Activated effector memory CD4-positive, alpha-beta T cell treated with Interleukin-2 at 50 U/mL for 16 hours (primary cell): ENCODE measurements at places on chromosomes 2 and 18.

GRCh38 chr2:213285404-213285803 lies 1.1 kb downstream of the SPAG16 start:
- no peak for DNase-seq

DNA sequence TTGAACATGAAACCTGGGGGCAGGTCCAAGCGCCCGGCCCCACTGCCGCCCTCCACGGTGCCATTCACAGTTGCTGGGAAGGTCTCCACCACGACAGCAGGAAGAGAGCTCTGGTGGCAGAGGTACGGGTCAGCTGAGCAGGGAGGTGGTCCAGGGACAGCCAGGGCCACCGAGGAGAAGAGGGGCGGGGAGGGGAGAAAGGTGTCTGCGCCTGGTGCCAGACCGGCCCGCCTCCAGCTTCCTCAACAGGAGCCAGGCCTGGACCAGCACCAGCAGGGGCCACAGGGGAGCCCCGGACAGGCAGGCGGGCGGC lies 56.2 kb downstream of the BIN1 start:
- DNase-seq: no peak

GRCh38 chr18:76380791-76381405 lies 114.1 kb downstream of the ZNF516 start:
- DNase-seq: no peak

DNA sequence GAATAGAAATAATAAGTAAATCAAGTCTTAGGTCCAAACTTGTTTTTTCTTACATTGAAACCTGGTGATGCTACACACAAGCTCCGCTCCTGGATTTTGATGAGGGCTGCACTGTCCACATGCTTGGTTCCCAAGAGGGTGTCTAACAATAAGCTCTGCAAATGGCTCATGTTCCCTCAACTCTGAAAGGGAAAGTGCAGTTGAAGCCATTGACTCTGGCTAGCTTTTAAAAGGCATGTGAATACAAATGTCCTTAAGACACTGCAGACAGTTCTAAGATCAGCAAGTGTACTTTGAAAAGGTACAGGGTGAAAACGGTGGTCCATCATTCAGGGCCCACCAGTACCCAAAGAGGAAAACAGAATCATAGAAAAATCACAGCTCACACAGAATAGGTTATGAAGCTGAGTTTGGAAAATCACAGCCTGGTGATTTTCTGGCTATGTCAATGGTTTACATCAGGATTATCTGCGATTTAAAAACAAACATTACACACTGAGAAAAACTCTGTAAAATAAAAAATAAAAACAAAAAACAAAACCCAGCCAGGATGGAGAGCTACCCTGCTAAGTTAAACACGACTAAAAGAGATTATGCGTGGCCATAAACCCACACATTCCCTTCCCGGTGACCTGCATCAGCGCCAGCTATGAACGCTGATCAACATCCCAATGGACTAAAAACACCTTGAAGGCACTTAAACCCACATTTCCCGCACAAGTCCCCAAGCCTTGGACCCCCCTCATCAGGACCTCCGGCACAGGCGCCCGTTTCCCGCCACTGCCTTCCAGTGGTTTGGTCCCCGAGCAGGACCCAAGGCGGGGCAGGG lies 554 bp downstream of the PFN4 start:
- DNase-seq: no peak

DNA sequence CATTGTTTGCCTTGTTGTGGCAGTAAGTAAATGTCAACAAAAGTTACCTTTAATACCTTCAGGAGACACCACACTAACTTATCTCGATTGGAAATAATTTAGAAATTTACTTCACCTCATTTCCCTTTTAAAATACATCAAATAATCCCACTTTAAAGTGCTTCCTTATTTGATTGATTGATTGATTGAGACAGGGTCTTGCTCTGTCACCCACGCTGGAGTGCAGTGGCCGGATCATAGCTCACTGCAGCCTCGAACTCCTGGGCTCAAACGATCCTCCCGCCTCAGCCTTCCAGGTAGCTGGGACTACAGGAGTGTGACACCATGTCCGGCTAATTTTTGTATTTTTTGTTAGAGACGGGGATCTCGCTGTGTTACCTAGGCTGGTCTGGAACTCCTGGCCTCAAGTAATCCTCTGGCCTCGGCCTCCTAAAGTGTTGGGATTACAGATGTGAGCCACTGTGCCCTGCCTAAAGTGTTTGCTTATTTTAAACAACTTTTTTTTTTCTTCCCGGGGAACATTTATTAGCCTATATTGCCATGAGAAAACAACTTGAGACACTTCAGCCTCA lies 12.0 kb upstream of the PAX3 start:
- no peak for DNase-seq

DNA sequence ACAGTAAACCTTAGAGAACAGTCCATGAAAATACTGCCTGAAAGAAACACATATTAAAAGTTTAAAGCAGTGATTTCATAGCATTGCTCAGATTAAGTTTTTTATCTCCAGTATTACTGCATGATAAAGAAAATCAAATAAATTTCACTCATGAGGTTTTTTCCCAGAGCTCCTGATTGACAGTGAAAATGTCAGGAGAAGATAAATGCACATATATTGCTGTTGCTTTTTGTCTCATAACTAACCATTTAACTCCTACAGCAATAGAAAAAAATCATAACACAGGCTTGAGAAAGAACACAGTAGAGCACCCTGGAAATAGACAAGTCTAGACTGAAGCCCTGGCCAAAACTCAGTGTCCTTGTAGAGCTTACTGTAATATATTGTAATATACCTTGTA lies 391.0 kb downstream of the TMX3 start:
- DNase-seq: no peak

DNA sequence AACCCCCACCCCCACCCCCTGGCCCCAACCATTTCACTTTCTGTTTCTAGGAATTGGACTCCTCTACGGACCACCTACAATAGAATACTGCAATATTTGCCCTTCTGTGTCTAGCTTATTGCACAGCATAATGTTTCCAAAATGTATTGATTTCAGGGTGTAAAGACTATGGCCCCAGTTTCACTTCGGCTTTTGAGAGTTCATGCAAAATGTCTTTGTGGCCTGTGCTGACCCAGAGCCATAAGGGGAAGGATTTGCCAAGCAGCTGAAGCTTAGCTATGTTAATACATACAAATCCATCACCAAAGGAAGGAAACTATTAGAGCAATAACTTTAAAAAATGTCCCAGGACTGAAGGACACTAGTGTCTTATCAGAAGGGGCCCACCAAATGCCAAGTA lies 11.2 kb upstream of the ATP9B start:
- DNase-seq: no peak

DNA sequence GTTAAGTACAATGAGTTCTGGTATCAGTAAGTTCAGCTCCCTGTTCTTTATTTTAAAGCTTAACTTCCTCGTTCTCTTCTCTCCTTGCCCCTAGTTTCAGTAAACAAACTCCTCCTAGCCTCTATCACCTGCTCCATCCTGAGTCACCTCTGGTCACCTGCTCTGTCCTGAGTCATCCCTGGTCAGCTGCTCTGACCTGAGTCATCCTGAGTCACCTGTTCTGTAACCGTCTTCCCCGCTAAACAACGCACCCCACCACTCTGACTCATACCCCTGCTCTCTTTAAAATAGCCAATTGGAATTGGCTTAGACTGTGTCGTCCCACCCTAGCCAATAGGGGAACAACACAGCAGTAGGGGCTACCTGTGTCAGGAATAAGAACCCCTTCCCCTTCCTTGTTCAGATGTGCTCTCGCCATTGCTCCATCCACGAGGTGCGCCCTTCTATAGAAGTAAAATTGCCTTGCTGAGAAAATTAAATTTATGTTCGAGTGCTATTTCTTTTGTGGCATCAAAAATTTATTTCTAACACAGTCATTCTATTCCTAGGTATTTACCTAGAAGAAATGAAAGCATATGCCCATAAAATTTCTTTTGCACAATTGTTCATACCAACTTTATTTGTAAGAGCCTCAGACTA lies 24.9 kb upstream of the RMND5A start:
- DNase-seq: no peak

DNA sequence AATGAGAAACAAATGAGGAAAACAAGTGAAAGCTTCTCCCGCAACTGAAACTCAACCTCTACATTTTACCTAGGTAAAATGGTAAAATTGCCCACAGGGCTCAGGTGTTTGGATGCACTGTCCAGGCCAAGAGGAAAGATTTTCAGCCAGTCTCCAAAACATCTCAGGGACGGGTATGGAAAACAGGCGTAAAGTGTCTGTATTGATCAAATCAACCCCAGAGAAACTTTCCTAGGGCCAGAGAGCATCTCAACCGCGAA lies 361 bp upstream of the HAT1 start:
- no peak for DNase-seq

GRCh38 chr2:1556776-1557466 lies 143.7 kb downstream of the TPO start:
- no peak for DNase-seq

DNA sequence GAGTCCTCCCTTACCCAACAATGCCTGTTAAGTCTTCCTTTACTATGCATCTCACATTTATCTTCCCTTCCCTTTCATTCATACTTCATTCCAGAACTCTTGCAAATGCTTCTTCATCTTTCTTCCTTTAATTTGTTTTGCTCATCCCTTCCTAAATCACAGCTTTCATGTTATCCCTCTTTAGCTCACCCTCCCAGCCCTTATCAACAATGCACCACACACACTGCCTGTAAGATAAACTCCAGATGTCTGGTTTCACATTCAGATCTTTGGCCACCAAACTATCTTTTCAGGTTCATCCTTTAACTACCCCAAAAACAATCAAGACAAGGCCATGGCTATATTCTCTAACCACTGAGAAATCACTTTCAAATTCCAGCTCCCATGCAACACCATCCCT lies 3.4 kb downstream of the CCDC93 start:
- no peak for DNase-seq

DNA sequence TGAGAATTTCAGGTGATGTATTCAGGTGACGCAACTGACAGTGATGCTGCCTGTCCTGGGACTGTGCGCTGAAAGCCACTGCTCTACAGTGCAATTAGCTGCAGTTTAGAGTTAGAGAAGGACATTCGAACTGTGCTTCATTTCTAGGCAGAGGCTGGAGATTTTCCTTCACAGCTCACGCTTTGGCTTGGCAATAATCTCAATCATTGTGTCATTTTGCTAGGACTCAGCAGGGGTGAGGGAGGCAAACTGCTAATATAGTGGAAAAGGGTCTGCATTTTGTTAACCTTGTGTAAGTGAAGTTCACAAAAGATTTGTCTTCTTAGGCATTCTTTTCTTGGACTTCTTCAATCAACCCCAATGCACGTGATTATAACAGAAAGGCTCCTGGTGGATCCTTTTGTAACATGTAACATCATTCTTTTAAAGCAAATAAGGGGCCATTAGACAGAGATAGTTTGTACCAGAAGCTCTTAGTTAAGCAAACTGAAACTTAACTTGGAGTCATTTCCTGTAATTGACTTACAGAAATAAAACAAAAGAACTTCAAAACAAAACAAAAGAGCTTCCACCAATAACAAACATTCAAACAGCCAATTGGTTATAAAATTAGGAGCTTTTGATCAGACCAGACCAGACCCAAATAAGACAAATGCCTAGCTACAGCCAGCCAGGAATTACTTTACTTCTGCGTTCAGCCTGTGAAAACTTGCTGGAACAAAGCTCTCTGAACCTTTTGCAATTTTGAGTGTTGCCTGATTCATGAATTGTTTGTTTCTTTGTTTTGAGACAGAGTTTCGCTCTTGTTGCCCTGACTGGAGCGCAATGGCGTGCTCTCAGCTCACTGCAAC lies 1376.3 kb upstream of the CELF4 start:
- DNase-seq: no peak

- no peak for DNase-seq
Observed at GRCh38 chr2:42895134-42895790, 102.9 kb upstream of the HAAO start.

DNA sequence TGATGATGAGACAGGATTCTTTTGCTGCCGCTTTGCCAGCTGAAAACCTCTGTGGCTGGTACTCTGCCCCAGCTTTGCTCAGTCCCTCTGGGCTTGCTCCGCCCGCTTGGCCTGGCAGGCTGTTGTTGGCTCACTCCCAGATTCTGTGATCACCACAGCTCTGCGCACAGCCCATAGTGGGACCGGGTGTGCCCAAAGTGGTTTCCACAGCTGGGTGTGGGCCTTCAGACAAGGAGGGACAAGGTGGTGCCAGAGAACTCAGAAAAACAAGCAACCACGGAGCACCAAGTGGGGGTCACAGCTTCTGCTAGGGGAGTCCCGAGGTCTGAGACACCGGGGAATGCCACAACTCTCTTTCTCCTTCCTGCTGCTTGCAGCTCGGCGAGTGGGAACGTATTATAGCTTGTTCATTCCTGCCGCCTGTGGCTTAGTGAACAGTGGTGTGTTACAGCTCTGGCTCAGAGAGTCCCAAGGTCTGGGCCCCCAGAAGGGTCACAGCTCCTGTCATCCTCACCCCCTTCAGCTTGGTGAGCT lies 9.2 kb upstream of the KYNU start:
- DNase-seq: no peak

DNA sequence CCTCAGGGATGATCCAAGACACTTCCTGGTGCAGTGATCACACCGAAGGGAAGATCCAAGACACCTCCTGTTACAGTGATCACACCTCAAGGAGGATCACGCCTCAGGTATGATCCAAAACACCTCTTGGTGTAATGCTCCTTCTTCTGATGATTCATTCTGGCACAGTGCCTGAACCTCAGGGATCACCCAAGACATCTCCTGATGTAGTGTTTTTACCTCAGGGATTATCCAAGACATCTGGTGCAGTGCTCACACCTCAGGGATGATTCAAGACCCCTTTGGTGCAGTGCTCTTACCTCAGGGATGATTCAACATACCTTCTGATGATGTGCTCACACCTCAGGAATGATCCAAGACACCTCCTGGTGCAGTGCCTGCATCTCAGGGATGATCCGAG lies 124.4 kb downstream of the ASB1 start:
- DNase-seq: no peak

DNA sequence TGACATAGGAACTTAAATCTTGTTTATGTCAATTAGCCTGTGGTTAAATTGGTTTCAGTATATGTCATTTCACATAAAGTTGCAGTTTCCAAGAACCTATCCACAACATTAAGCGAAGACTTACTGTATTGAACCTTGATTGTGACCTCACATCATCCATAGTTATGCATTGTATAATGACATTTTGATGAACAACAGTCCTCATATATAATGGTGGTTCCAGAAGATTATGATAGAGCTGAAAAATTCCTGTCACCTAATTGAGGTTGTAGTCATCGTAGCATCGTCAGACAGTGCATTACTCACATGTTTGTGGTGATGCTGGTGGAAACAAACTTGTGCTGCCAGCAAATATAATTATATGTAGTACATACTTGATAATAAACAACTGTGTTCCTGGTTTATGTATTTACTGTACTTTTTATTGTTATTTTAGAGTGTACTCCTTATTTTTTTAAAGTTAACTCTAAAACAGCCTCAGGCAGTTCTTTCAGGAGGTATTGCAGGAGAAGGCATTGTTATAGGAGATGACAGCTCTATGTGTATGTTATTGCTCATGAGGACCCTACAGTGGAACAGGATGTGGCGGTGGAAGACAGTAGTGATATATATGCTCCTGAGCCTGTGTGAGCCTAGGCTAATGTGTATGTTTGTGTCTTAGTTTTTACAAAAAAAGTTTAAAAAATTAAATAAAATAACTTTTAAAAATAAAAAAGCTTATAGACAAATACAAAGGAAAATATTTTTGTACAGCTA lies 56.6 kb downstream of the UBE2E3 start:
- no peak for DNase-seq
